ENCODE measurements at places on chromosomes 11 and 22.

DNA sequence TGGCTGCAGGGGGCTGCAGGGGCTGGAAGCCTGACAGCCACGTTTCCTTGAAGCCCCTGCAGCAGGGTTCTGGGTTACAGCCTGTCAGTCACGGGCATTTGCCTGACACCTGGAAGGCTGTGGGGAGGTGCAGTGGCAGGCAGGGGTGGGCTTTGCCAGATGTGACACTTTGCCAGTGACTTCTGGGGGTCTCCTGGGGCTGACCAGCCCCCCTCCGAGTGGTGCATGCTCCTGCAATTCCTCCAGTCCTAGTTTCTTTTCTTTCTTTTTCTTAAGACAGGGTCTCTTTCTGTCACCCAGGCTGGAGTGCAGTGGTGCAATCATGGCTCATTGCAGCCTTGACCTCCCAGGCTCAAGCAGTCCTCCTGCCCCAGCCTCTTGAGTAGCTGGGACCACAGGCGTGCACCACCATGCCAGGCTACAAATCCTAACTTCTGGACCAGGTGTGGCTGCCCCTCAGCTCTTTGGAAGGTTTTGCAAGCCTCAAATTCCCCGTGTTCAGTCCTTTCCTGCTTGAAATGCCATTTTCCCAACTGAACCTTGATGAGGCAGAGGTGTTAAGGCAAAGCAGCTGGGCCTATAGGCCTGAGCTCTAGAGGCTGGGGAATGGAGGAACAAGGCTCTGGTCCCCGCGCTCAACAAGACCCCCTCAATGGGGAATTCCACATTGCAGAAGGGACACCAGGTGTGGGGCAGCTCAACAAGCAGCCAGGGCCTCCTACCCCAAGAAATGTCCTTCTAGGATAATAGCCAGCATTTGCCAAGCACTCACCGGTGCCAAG lies 20.2 kb upstream of the CHKA start:
- no peak for DNase-seq

DNA sequence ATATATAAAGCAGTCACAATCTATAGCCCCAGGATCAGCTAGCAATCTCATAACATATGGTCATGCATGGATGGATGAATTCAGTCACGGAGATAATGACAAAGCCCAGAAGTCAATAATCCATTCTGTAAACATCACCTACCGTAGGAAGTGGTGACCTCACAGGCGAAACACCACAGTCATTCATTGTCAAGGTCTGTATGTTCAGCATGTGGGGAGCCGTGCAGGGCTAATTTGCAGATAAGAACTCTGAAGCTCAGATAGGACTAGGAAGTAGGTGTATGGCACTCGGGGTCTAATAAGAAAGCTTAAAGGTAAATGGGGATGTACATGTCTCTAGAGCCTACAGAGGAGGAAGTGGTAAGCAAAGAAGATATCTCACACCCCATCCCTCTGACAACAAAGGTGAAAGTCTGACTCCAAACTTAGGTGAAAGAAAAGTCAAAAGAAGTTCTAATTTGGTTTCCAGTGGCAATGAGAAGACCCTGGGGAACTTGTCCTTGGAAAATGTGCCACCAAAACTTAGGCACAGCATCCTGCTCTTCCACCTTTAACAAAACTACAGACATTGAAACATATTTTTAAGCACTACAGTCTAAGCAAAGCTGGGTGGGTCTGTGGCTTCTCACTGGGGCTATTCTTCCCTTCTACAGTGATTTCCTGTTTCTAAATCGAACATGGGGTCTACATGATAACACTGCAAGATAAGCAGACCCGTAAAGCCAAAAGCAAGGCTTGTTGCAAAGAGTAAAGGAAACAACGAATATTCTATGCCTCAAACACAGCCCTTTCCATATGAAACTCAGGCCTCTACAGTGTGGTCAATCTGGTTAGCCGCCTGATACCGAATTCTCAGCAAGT lies 5.2 kb downstream of the CRTAM start:
- no peak for DNase-seq

GRCh38 chr22:17056807-17057206 lies 28.0 kb upstream of the IL17RA start:
- DNase-seq = no peak

- DNase-seq = no peak
These were observed 46.4 kb upstream of the SHANK2 start for GRCh38 chr11:71298761-71299181.

GRCh38 chr22:35564975-35565867 lies 24.6 kb downstream of the RASD2 start:
- DNase-seq = no peak

DNA sequence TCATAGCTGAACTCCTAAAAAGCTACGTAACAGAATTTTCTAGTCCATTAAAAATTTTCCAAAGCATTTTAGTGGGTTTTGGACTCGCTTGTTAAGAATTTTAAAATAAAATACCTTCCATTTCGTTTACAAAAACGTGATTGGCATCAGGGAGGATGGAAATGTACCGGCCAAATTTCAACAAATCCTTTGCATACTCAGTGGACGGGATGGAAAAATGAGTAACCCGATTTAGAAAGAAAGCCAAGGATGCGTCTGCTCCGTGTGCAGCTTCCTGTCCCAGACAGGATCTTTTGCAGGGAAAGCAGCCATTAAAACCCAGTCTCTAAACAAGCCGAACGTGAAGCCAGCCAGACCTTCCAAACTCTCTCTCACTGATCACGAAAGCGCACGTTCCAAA lies 15.6 kb downstream of the TMEM184B start:
- no peak for DNase-seq

DNA sequence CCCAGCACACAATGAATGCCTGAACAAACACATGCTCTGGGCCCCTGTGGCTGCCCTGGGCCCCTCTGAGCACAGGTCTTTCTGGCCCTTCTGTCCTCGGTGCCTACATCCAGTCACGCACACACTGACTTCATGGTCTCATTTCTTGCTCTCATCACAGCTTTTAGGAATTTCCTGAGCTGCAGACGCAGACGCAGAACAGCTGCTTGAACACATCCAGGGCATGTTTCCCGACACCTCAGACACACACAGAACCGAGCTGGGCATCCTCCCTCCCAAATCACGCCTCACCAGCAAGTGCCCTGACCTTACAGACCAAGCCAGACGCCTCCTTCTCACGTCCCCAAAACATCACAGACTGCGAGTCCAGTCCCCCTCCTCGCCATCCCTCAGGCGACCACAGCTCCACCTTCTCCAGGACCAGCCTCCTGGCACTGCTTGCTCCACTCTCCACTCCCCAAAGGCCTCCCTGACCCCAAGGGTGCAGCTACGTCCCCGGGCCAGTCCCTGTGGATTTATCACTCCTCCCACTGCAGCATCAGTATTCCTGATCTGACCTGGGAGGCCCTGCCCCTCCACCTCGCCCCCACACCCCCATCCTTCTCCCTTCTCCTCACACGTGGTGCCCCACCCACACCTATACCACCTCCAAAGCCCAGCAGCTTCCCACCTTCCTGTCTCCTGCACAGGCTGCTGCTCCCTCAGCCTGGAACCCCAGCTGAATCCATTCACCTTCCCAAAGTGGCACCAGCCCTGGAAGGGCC lies 12.9 kb downstream of the SIRT3 start:
- no peak for DNase-seq

DNA sequence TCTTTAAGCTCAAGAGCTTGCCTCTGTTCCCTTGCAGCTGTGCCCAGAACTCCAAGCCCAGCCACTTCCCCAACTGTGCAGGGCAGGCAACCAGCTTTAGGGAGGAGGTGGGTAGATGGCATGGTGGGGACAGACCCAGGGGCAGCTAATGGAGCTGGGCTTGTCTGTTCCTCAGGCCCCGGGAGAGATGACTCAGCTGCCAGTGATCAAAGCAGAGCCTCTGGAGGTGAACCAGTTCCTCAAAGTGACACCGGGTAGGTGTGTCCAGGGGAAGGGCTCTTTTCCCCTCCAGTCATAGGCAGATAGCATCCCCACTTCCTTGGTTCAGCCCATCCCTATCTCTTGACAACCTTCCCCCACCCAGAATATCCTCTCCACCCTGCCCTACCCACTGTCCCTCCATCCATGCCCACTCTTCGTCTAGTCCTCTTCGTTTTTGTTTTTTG lies 32.4 kb downstream of the CREB3L1 start:
- DNase-seq = no peak

GRCh38 chr22:46525389-46526243 lies 11.8 kb downstream of the CELSR1 start:
- DNase-seq = no peak

DNA sequence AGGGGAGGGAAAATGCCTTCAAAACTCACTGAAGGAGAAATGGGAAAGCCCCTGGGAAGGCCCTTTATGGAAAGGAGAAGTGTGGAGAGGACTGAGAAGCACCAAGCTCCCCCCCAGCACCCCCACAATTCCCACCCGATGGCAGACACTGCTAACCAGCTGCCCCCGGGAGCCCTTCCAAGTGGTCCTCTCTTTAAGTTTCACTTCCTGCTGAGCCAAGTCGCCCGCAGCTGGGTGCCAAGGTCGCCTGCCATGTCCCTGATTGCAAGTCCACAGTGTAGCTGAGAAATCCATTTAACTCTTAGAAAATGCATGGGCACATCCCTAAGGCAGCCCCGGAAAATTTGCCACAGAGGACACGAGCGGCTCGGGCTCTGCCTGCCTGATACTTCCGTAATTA lies 68.2 kb downstream of the GALNT18 start:
- no peak for DNase-seq

GRCh38 chr11:69799582-69799981 lies 19.6 kb downstream of the FGF3 start:
- DNase-seq = no peak

DNA sequence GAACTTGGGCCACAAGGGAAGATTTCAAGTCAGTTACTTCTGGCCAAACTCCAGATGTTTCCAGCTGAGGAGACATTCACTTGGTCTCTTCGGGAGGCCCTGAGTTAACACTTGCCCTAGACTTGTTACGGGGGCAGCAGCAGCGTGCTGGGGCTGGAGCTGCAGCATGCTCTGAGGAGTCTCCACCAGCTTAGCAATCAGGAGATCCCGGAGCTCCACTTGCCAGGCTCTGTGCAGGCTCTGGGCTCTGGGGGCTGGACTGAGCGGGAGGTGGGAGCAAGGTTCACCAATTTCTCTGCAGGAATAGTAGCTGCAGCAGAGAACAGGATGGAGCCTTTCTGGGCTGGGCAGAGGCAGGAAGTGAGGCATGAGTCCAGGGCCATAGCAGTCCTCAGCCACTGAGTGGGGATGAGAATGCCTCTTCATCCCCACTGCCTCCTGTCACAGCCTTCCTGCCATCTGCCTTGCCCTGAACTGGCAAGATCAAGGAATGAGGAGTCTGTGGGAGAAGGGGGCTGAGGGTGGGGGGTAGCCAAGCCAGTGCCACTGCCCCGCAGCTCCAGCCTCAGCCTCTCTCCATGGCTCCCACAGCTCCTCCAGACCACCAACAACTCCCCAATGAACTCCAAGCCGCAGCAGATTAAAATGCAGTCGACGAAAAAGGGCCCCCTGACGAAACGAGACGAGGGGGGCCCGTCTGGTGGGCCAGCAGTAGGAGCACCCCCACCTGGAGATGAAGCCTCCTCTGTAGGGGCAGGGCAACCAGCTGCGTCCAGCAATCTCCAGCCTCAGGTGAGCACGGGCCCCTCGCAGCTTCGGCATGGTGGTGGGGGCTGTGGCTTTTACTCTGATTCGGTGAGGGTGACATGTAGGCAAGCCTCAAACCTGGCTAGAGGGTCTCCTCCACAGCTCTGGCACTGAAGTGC lies 23.4 kb downstream of the GTPBP1 start:
- DNase-seq = no peak

DNA sequence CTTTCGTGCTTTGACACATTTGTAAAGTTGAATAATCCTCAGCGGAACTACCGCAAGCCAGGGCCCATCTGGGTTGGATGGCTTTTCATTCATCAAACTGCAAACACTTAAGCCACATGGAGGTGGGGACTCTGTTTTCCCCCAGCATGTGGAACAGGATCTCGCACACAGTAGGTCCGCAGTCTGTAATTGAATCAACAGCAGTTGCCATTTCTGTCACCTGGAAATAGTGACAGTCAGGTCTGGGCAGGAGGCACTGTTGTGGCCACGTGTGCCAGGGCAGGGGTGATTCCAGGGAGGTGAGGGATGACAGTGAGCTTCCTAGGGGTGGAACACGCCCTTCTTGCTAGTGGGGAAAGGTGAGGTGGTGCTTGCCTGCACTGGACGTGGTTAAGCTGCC lies 50.7 kb upstream of the ANO1 start:
- DNase-seq = no peak

DNA sequence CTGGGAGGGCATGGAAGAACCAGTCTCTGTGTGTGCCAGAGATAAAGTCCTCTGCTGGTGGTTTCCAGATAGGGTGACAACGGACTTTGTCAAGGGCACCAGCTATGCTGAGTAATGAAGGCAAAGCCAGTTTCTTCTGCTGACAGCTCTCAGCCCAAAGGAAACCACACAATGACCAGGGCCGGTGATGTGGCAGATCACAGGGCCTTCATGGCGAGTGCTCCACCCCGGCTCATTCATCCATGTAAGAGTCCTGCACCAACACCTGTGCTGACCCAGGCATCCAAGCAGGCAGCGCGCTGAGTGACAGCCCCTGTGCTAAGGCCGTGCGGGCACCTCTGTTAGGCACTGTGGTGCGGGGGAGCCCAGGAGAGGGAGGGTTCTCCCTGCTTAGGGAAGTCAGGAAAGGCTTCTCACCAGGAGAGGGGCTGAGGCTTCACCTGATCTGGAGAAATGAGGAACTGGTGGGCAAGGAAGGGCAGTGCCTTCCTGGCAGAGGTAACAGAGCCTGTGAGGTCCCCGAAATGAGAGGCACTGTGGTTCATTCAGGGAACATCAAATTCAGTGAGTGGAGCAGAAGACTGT lies 33.8 kb downstream of the TP53I11 start:
- no peak for DNase-seq

DNA sequence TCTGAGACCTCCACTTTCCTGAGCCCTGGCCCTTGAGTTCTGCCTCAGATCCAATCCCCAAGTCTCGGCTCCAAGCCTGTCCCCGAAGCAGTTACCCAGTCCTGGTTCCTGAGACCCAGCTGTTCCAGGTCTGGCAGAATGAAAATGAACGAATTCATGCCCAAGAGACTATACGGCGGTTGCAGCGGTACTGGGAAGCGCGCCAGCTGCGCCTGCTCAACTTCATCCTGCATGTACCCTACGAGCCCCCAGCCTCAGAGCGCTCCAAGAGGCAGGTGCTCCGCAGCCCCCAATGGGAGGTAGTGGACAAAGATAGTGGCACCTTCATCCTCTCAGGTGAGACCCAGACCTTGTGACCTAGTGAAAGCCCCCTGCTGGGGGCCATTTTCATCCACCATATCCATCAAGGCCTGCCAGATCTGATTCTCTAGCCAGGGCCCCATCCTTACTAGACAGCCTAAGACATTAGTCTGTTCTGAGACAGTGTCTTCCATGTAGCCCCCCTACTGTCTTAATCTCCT lies 42.7 kb downstream of the DNHD1 start:
- no peak for DNase-seq

- no peak for DNase-seq
These were observed 78.9 kb upstream of the FIBIN start for GRCh38 chr11:26914968-26915367.

- DNase-seq = no peak
These were observed 65.4 kb downstream of the ZC3H12C start for GRCh38 chr11:110158317-110159200.

Measured in GF-D8 (cell line).